Right cardiac atrium (tissue), 5 donors: ENCODE measurements at places on chromosomes 13 and 19. TPM values are rescaled to one million over a fixed set of nuclear protein-coding genes. Genes with fewer than 3 reads are reported as not detected.

CTXN1 gene
- total RNA-seq = not detected

- DNase-seq = no peak
Observed at GRCh38 chr13:23621316-23621645, 51.1 kb downstream of the TNFRSF19 start.

SIGLEC8 gene
- not detected for total RNA-seq

GRCh38 chr19:2475018-2475701 is 767 bp upstream of the GADD45B start:
- DNase-seq = peak; percentile 84
